NCI-H345 (cell line): ENCODE measurements at places on chromosomes 12 and 14.

DNA sequence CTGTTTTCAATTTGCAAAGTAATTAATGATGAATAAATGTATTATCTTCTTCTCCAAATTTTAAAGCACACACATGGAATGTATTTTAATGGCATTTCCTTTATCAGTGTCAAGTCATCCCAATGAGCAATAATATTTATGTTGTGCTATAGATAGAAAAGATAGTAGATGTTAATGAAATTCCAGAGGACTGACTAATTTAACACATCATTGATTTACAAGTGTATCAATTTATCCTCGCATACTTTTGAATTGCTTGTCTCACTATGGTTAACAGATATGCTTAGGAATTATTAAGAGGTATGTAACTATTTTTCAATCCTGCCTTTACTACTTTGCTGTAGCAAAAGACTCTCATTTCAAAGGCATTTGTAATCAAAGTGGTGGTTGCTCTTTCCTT, 842.9 kb downstream of the SLC6A15 start:
- DNase-seq = no peak

GRCh38 chr14:86639146-86639545, 1109.2 kb downstream of the FLRT2 start:
- DNase-seq = no peak

DNA sequence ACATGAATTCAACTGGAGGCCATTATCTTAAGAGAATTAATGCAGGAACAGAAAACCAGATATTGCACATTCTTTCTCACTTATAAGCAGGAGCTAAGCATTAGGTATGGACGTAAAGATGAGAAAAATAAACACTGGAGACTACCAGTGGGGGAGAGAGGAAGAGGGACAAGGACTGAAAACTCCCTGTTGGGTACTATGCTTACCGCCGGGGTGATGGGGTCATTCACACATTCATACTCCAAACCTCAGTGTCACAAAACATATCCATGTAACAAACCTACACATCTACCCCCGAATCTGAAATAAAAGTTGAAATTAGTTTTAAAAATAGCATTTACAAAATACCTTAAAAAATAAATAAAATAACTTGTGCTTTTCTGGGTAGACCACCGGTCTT, 80.8 kb upstream of the RAP1B start:
- DNase-seq = no peak

DNA sequence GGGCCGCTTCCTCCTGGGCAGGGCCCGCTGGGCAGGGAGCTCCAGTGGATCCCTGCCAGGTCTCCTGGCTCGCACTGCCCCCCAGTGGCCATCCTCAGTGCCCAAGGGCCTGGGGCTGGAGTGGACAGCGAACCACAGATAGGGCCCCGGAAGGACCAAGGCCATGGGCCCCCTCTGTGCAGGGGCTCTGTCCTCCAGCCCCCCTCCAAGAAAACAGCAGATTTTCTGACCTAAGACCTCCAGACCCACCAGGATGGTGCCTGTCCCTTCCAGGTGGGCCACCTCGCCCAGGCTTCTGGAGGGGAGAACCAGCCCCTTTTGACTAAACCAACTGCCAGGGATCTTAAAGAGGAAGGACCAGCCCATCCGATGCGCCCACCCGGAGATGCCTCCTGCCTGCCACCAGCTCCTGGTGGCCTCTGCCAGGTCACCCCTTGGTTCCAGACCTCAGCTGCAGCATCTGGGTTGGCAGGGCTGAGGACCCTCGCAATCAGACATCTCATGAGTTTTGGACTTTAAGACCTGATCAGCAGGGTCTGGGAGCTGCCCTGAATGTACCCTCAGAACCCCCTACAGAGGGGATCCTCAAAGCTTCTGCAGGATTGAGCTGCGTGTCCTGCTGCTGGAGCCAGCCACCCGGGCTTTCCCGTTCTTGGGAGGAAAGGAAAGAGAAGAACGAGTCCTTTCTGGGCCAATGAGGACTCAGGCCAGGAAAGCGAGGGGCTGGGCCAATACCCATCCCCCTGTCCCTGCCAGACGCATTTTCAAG, 325.8 kb upstream of the DIO3 start:
- peak; percentile 55 for DNase-seq

DNA sequence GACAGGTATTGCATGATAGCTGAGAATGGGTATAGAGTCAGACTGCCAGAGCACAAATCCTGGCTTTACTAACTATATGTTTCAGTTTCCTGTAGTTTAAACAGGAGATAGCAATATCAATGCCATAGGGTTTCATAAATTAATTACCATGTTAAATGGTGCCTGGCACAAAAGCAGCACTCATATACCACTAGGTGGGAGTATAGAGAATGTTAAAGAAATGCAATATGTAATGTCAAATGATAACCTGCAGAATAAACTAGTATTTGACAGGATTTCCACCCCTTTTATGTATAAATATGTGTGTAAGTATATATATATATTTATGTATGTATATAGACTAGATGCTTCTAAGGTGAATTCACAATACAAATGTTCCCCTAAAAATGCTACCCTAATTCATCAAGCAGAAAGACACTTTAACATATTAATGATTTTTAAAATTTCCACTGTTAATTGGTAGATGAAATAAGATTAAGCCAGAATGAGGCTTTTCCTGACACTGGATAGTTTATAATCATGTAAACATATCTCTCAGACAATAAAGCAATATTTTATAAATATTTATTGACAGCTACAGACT, 8.6 kb downstream of the WDR89 start:
- no peak for DNase-seq

GRCh38 chr14:96117101-96117897, 78.1 kb downstream of the C14orf132 start:
- DNase-seq = peak; percentile 50

GRCh38 chr12:110860833-110861296, 14.1 kb downstream of the CCDC63 start:
- no peak for DNase-seq

GRCh38 chr12:94327809-94328208, 131.9 kb downstream of the CEP83 start:
- DNase-seq = no peak

DNA sequence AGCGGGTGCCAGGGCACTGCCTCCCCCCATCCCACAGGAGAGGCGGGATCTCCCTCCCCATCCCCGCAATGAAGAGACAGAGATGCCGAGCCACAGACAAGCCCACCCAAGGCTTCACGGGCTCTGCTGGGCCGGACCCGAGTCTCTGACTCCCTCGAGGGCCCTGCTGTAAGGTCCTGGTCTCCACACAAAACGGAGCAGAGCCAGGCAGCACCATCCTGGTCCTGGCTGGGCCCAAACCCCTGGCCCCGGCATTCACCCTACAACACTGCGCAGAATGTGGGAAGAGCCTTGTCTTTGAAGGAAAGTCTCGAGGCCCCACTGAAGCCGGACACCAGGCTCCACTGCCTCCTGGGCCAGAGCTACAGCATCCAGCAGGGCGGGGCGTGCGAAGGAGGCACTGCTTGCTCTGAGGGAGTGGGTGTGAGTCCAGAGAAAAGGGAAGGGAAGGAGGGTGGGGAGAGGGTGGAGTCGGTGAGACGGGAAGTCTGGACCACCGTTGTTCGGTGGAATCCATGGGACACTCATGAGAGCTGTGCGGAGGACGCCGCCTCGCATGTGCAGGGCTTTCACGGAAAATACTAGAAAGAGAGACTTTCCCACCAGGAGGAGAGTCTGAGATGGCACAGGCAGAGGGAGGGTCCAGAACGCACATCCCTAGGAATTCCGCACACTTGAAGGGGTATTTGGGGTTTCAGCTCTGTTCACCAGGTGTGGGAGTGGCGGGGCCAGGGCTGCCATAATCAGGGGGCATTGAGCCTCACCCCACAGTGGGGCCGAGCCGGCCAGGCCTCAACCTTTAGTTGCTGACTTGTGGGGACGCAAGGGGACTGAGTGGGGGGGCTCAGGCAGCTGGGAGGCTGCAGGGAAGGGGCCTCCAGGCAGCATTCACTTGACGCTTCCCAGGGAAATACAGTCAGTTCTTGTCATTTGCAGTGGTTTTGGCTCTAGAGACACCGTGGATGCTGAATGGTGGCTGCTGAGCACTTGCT, 36.8 kb downstream of the GALNT9 start:
- no peak for DNase-seq

DNA sequence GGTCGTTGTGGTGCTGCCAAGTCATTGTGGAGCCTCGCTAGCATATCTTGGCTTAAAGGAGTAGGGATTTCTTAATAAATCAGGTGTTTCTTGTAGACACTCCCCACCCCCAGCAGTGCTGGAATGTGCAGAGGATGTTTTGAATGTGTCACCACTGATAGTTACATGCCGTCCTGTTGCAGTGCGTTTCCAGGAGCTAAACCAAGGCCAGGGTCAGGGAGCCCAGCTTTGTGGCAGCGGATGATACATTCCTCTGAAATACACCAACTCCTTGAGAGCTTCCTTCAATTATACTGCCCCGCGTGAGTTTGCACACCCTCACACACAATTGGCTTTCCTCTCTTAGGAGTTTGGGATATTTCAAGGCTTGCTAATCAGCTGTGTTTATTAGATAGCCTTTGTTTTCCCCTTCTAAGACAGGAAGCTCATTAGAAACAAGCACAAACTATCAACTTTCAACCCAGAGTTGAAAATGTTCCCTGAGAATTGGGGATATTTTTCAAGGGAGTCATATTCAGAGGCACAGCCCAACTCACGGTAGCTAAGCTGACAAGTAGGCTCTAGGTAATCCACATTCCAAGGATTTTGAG, 154.9 kb downstream of the C12orf75 start:
- no peak for DNase-seq

- no peak for DNase-seq
Measured at GRCh38 chr14:83470959-83471695, 1937.5 kb upstream of the SEL1L start.

DNA sequence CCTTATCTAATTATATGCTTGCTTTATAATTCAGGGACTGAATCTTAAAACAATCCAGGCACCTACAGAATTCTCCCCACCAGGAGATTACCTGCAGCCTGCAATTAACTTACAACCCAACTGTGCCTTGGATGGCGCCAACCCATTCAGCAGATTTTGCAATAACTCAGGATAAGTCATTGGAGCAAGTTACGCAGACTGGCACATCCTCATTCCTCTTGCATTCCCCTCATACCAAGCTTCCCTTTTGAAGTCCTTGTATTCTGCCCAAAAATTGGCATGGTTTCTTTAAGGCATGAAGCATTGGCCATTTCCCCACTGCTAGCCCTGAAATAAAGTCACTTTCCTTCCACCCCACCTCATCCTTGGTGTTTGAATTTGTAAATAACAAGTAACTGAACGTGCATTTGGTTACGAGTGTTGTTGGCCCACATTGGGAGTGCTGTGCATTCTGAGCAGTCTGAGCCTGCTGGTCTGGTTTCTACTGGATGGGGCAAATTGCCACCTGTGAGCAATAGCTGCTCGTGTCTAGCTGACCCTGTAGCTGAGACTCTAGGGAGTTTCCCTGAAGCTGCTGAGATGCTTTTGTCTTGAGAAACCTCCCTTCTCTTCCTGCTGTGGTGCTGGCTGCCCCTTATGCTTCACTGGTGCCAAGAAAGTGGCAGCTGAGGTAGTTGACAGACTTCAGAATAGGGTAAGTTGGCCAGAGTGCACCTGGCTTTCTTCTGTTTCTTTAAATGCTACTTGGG, 99.2 kb upstream of the SCAF11 start:
- no peak for DNase-seq

- DNase-seq = no peak
Measured at GRCh38 chr12:25864306-25865276, 93.9 kb upstream of the RASSF8 start.

DNA sequence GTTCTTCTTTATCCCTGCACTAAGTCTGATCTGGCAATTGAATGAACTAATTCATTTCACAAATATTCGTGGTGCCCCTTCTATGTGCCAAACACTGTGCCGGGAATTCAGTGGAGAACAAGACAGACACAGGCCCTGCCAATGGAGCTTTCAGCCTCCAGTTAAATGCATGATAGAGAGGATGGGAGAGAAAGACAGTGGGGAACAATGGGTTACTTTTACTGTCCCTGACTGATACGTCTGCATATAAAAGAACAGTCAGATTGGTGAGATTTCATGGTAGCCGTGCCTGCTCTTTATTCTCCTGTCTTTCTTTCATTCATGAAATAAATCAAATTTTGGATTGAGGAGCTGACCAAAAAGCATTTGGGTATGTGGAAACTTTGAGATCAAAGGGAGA, 78.5 kb downstream of the TMEM117 start:
- DNase-seq = no peak

GRCh38 chr14:42047421-42048055, 440.9 kb downstream of the LRFN5 start:
- DNase-seq = no peak

DNA sequence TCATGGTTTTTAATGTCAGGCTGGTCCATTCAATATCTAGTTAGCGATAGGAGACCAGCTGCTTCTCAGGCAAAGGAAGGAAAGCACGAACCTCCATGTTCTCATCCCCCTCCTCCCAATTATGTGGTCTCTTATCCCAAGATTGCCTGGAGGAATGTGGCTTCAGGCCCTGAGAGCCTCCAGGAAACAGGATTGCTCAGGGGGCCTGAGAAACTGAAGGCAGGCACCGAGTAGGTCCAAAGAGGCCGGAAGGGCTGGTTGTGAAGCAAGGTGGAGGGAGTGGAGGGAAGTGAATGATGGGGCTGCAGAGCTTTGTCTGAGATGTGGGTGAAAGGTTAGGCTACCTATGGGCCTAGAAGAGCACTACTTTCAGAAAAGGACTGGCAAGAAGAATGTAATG, 188.2 kb upstream of the DDHD1 start:
- no peak for DNase-seq

- DNase-seq = no peak
Measured at GRCh38 chr12:79423560-79423959, 267.2 kb downstream of the PAWR start.

GRCh38 chr12:124666722-124667259, 99.4 kb upstream of the NCOR2 start:
- DNase-seq = no peak

GRCh38 chr12:55670276-55670675, 33.6 kb downstream of the OR10P1 start:
- DNase-seq = no peak

DNA sequence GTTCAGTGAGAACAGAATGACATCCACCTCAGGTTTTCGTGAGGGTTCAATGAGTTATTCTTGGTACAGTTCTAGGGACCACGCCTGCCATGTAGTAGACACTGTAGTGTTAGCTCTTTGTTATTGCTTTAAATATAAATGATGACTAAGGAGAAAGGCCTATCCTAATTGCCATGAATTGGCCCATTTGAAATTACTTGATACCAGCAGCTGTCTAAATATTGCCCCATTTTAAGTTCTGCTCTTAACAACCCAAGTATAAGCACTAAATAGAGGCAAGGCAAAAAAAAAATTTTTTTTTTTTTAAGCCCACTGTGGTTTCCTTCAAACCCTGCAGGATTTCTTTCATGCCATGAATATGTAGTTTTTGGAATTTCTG, 84.5 kb downstream of the BORCS5 start:
- DNase-seq = no peak

GRCh38 chr14:87508333-87508732, 484.6 kb downstream of the GALC start:
- DNase-seq = no peak

- DNase-seq = no peak
Measured at GRCh38 chr12:114769634-114770033, 85.7 kb upstream of the TBX3 start.

- no peak for DNase-seq
Measured at GRCh38 chr14:24595073-24595808, 14.2 kb downstream of the GZMH start.
